Activated B cell treated with CpG ODN at 0.5 μM for 24 hours (primary cell): ENCODE measurements at places on chromosomes 3 and 15. TPM values are rescaled to one million over a fixed set of nuclear protein-coding genes. Genes with fewer than 3 reads are reported as not detected.

GRCh38 chr15:64117759-64118487, 22.1 kb downstream of the SNX1 start:
- peaks cover 88% of the 10 kb centered on the region for H3K36me3 ChIP-seq
- no peak for DNase-seq
- H3K4me3 ChIP-seq: no peak overlapping the region
- no peak overlapping the region for H3K27ac ChIP-seq
- peaks cover 20% of the 10 kb centered on the region for H3K4me1 ChIP-seq

DNA sequence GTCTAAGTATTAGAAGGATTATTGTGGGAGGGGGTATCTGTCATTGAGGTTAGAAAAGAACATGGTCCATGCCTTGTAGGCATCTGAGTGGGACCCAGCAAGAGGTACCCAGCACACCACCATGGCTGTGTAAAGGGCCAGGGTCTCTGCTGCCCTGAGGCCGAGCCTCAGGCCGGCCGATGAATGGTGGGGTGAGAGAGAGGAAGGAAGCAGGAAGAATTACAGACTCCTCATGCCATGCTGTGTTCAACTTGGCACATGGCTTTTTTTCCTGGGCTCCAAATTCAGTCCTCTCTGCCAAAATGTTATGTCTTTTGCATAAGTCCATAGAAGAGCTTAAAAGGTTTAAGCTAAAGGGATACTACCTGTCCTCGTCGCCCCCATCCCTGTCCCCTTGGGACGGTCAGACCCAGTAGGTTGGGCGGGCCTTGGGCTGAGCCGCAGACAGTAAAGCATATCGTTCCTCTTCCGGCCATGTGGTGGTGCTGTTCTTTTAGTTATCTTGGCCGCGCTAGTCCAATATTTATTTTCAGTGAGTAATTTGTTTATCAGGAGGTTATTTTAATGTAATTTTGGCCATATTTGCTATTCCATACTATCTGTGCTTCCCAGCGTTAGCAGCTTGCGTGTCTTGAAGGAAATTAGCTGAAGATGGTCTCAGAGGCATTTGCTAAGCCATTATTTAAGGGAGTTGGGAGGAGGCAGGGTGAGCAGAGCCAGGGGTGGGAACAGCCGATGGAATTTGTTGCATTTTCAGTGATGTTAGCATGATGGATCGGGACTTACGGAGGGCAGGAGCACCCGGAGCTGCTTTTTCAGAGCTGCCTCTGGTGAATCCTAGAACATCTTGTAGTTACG, 152.4 kb downstream of the AGBL1 start:
- H3K27me3 ChIP-seq: peaks cover 15% of the 10 kb centered on the region
- H3K4me1 ChIP-seq: no peaks in the 10 kb centered on the region
- no peaks in the 10 kb centered on the region for H3K36me3 ChIP-seq
- DNase-seq: no peak
- H3K27ac ChIP-seq: no peak overlapping the region

GRCh38 chr3:16860234-16860633, 24.5 kb upstream of the PLCL2 start:
- no peaks in the 10 kb centered on the region for H3K4me1 ChIP-seq
- no peaks in the 10 kb centered on the region for H3K36me3 ChIP-seq
- H3K27me3 ChIP-seq: no peaks in the 10 kb centered on the region
- no peak overlapping the region for H3K4me3 ChIP-seq

DNA sequence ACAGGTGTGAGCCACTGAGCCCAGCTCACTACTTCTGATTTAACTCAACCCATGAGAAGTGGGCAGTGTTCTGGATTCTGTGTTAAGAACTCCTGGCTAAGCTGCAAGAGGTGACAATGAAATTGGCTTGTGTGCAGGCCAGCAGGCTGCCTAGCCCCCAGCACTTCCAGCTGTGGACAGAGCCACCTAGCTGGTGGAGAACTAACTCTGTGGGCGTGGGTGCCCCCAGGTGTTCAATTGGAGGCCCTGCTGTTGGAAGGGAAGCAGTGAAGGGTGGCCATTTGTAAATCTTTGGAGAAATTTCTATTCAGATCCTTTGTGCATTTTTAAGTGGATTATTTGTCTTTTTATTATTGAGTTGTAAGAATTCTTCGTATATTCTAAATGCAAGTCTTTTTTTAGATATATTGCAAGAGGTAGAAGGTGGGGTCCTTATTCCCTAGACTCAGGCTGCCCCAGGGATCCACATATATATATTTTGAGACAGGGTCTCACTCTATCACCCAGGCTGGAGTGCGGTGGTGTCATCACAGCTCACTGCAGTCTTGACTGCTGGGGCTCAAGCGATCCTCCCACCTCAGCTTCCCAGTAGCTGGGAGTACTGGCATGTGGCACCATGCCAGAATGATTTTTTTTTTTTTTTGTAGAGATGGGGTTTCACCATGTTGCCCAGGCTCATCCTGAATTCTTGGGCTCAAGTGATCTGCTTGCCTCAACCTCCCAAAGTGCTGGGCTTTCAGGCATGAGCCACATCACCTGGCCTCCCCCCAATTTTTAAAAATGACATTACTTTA, 7.2 kb upstream of the SCAMP5 start:
- H3K36me3 ChIP-seq: no peaks in the 10 kb centered on the region
- DNase-seq: no peak
- H3K4me1 ChIP-seq: peaks cover 8% of the 10 kb centered on the region
- H3K27me3 ChIP-seq: peaks cover 46% of the 10 kb centered on the region
- no peak overlapping the region for H3K27ac ChIP-seq

GRCh38 chr15:80509800-80510199, 105.6 kb downstream of the ARNT2 start:
- no peaks in the 10 kb centered on the region for H3K4me1 ChIP-seq
- H3K27me3 ChIP-seq: no peaks in the 10 kb centered on the region
- no peaks in the 10 kb centered on the region for H3K36me3 ChIP-seq
- DNase-seq: no peak
- H3K27ac ChIP-seq: no peak overlapping the region

DNA sequence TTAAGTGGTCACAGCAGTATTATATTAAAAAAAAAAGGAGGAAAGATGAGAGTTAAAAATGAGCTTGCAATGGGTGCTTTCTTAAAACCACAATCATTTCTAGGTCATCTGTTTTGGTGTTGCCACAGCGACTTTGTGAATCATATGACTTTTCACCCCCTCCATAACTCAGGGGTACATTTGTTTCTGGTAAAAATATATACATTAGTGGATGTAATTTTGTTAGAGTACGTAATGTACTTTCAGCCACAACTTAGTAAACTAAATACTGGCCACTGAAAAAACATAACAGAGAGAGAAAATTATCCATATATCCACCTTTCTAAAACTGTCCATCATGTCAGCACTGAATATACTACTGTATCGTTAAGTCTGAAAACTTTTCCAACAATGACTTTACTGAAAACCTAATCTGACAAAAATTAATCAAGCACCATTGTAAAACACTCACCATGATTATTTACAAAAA, 3.4 kb downstream of the ANKRD28 start:
- peak overlapping the region; percentile 75 for H3K27ac ChIP-seq
- H3K27me3 ChIP-seq: no peaks in the 10 kb centered on the region
- peaks cover 49% of the 10 kb centered on the region for H3K4me1 ChIP-seq
- peaks cover 16% of the 10 kb centered on the region for H3K36me3 ChIP-seq
- H3K4me3 ChIP-seq: no peak overlapping the region

Gene OCA2
- total RNA-seq: not detected in 2 replicates

Gene GOLGA8G
- not detected in 2 replicates for total RNA-seq

Gene GPR62
- total RNA-seq: not detected in 2 replicates

Gene EXD1
- total RNA-seq: not detected in 2 replicates

Gene TUSC7
- total RNA-seq: not detected in 2 replicates

Gene WDR49
- 0.49 TPM in 2 replicates for total RNA-seq
